ENCODE measurements at places on chromosomes 5 and 9.

GRCh38 chr9:86772635-86772993, 174.7 kb downstream of the GAS1 start:
- no peak for DNase-seq

DNA sequence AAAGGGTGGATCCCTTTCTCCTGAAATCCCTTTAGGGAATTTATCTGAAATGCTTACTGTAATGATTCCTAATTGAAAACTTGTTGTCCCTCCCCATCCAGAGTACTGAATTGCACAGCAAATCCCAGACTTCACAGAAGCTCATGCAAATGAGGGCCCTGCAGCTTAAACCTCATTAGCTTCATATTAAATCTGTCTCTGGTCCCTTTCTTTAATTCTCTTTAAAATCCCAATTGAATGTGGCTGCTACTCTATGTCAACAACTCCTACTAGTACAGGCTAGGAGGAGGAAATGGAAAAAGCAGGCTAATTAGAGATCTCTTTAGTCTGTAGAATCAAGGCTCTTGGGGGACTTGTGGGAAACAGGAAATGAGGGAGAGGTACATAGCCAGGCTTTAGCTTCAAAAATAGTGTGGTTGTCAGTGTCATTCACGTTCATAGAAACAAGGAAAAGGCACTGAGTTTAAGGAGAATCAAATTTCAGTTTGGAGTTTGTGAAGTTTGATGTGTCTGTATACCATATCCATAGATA, 191.3 kb upstream of the PRDM9 start:
- no peak for DNase-seq

GRCh38 chr5:92907938-92908606, 672.9 kb downstream of the NR2F1-AS1 start:
- DNase-seq: no peak

DNA sequence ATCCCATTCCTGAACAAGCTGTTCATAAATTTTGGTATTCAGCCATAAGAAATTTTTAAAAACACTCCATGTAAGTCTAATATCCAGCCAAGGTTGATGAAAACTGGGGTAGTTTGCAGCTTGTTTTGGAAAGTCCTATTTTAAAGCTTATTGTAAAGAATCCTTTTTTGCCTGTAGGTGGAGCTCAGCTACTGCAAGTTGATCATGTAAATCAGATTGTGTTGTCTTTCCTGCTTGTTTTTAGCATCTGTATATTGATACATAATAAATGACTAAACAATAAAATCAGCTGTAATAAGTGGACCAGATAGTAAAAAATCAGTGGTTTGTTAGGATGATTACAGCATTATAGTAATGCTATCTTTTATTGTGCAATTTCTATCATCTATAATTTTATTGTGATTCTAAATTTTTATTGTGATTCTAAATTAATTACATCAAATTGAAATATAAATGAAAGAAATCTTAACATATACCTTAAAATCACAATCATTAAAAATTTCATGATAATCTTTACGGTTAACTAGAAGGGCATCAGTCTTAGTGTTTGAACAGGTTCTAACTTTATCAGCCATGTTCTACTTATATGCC, 42.4 kb downstream of the CWC27 start:
- DNase-seq: no peak

DNA sequence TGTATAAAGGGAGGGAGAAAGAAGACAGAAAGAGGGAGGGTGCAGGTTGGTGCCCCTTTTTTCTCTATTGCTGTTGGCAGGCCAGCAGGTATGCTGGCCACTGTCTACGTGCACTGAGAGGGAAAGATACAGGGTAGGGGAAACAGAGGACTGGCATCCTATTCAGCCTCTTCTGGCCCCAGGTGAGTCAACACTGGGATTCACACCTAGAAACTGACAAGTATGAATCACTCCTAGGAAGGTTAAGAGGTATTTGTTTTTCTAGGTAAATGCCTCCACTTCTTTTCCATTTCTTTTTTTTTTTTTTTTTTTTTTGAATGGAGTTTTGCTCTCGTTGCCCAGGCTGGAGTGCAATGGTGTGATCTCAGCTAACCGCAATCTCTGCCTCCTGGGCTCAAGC, 2.8 kb upstream of the UBAP1 start:
- no peak for DNase-seq

DNA sequence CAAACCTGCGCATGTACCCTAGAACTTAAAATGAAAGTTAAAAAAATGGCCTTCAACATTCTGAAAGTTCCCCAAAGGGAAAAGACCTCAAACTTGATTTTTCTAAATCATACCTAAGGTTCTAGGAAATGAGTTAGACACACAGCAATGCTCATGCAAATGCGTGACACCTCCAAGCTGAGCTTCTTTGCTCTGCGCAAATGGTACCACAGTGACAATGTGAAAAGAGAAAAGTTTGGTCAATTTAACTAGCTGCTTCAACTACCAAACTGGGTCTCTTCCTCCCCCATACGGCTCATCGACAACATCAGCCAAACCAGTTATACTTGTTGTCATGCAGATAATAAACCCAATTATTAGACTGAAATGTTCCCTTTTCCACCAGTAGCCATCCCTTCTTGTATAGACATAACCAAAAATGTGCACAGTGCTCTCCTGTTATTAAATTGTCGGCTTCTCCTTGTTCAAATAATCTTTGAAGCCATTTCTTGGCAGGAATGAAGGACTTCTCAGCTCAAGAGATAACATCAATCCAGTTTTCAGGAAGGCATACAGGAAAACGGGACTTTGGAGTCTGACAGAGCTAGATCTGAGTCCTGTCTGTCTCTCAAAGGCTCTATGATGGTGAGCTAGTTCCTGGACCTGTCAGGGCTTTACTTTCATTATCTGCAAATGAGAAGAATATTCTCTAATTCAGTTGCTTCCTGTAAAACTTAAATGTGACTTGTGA, 185.6 kb upstream of the NR3C1 start:
- no peak for DNase-seq

DNA sequence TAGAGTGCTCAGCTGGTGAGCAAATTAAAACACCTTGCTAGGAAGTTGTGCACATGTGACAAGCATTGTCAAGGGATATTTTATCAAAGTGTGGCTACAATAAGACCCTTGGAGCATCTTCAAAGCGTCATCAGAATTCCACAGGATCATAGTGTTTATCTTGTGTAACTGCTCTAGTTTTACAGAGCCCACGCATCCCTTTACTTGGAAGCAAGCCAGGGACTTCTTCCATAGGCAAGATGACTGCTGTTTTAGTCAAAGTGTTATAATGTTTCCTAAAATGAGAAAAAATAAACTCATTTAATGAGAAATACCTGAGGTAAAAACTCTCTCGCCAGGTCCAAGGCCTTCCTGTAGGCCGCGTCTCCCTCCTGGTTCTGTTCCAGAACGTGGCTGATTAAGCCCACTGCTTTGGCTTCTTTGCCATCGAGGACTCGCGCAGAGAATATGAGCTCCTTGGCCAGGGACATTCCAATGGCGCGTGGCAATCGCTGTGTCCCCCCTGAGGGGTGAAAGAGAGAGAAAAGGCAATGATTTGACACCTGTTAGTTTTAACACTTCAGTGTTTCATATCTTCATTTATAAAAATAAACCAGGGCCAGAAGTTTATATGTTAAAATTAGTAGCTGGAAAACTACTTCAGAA, 141.1 kb downstream of the AUH start:
- no peak for DNase-seq

GRCh38 chr5:168408561-168409305, 77.5 kb upstream of the RARS1 start:
- DNase-seq: no peak

- no peak for DNase-seq
Measured at GRCh38 chr5:134083517-134083916, 31.0 kb upstream of the TCF7 start.

DNA sequence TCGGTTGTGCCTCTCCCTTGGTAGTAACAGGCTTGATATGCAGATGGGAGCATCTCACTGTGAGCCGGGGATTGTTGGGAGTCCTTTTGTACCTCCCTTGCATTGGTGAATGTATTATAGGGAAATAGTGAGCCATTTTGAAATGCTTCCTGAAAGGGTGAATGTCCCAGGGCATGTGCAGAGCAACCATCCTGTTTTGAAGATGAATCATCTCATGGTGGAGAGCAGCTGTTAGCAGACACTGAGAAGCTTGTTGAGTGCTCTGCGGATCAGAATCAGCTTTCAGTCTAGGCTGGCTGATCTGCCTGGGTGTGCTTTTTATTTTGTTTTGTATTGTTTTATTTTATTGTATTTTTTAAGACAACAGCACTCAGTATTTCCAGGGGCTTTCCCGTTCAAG, 29.7 kb downstream of the SLC36A1 start:
- DNase-seq: no peak

DNA sequence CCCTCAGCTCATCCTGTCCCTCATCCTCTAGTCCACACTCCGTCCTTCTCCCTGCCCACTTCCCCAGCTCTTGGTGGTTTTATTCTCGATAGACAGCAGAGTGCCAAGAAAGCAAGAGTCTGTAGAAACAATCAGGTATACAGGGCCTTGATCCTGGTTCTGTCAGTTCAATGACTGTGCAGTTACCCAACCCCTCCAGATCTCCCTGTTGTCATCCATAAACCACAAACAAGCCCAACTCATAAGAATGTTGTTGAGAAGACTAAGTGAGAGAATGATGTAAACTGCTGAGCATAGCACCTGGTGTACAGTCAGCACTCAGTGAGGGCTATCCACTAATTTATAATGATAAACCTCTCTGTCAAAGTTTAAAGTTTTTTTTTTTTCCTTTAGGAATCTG, 31.3 kb downstream of the ISL1 start:
- no peak for DNase-seq

DNA sequence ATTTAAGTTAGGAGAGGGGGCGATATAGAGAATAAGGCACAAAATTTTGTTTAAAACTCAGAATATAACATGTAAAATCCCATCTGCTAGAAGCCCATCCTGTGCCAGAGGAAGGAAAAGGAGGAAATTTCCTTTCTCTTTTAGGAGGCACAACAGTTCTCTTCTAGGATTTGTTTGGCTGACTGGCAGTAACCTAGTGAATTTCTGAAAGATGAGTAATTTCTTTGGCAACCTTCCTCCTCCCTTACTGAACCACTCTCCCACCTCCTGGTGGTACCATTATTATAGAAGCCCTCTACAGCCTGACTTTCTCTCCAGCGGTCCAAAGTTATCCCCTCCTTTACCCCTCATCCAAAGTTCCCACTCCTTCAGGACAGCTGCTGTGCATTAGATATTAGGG, 18.3 kb downstream of the MOCS2 start:
- DNase-seq: no peak

DNA sequence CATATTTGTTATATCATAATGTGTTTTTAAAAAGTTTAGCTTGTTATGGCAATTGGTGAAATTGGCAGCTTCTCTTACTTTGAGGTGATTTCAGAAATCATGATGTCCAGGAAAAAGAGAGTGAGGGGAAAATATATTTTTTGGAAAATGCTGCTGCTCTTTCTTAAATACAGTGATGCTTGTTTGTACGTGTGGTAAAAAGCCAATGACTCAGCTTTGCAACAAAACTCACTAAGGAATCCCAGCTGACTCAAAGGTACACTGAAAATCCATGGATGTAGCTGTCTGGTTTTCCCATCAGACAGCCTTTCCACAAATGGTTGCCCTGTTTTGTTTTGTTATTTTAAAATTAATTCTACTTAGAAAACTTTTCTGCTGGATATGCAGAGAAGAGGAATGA, 306.4 kb upstream of the PAPPA start:
- no peak for DNase-seq

DNA sequence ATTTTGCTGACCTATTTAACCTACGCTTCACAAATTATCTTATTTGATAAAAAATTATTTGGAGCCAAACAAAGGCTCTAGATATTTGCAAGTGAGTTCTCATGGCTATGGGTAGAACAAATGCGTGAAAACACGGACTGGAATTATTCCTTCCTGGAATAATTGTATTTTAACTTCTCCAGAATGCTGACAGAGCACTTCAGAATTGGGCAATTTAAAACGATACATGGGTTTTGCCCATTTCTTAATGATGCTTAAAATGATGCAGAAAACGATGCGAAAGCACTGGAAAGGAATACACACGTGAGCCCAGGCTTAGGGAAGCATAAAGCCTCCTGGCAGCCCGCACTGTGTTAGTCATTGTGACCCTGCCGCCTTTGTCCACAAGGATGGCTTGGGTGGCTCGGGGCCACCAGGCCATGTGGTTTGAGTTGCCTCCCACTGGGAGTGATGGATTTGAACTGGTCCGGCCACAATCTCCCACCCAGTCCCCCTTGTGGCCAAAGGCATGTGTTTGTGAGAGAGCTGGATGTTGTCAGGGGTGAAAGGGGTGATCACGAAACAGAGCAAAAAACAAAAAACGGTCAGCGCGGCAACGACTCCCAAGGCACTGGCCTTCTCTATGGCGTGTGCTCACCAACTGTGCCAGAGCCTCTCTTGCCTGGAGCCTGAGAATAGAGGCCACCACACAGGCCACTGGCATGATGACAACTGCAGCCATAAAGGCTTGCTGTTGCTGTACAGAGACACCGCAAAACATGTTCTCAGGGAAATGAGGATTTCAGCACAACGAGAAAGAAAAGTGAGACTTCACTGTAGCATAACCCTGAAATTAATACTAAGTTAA, 234.2 kb upstream of the ADAMTS16 start:
- no peak for DNase-seq

GRCh38 chr5:173315495-173316338, 12.5 kb downstream of the STC2 start:
- no peak for DNase-seq

DNA sequence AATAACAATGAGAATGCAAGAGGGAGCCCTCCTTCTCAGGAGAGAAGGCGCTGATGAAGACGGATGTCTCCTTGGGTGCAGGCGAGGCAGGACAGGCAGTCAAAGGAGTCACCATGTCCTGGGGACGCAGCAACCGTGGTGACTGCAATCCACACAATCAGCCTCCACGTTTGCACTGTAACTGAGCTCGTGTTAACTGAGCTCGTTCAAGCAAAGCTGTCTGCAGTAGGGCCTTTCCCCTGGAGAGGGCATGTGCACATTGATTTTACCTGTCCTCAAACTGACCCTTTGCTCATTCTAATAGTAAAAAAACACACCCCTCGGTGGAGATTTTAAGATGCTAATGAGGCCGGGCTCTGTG, 2.8 kb downstream of the SARDH start:
- DNase-seq: no peak

- no peak for DNase-seq
Measured at GRCh38 chr9:33731142-33731541, 64.2 kb upstream of the PRSS3 start.

- DNase-seq: peak; percentile 35
Measured at GRCh38 chr9:92328225-92328624, 2.5 kb downstream of the CENPP start.

DNA sequence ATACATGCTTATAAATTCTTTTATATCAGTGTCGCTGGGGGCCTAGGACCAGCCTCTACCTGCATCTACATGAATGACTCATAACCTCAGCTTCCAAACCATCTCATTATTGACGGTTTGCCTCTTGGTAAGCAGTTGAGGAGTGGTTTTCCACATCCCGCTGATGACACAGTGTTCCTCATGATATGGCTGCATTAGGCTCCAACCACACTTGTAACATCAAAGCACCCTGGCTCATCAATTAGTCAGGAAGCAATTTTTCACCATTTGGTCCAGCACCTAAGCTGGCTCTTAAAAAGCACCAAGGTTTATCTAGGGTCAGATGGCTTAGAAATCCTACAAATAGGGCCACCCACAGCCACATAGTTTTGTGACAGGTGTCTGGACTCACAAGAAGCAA, 402.4 kb downstream of the ARHGEF28 start:
- DNase-seq: no peak

GRCh38 chr5:57862942-57863341, 380.3 kb upstream of the ACTBL2 start:
- DNase-seq: no peak

Data from NCI-H2081 treated with DMSO at 0.1 percent for 48 hours (cell line).